ENCODE measurements at places on chromosomes 4 and X. TPM values are rescaled to one million over a fixed set of nuclear protein-coding genes. Genes with fewer than 3 reads are reported as not detected.

The MAPK10 gene
- 30.7 TPM for total RNA-seq

DNA sequence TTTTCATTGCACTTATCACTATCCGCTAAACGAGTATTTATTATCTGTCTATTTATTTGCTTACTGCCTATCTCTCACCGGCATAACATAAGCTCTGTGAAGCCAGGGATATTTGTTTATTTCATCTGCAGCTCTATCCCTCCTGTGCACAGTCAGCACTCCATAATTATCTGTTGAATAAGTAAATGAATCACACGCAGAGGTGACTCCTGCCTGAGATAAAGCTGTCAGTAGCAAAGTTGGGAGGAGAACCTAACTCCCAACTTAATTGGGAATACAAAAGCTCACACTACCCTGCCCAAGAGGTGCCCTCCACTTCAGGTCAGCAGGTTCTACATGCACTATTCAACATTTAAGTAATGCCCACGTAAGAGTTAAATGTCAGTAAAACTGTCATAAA, 85.7 kb downstream of the CORIN start:
- no peak for DNase-seq
- H3K4me1 ChIP-seq, result no peaks in the 10 kb centered on the region
- H3K27ac ChIP-seq, result no peak overlapping the region
- H3K36me3 ChIP-seq, result no peaks in the 10 kb centered on the region
- H3K4me3 ChIP-seq, result no peak overlapping the region

The FDCSP gene
- total RNA-seq, result not detected

The LONRF3 gene
- 27.6 TPM for total RNA-seq

DNA sequence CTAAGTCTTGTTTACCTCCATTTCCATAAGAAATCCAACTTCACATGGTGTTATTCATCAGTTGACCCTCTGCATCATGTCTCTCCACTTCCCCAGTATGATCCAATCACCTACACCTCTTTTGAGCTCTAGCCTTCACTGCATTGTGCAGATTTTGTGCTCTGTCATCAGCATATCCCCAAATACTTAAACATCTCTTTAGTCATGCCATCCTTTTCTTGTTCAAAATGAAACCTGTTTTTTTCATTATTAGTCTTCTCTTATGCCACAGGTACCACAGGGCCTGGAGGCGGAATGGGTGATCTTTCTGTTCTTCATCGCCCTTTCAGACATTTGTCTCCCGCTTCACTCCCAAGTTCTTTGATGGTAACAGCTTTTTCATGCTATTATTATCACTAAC, 382.7 kb upstream of the GALNTL6 start:
- no peaks in the 10 kb centered on the region for H3K36me3 ChIP-seq
- H3K4me1 ChIP-seq, result no peaks in the 10 kb centered on the region
- no peak overlapping the region for H3K27ac ChIP-seq
- H3K4me3 ChIP-seq, result no peak overlapping the region
- no peaks in the 10 kb centered on the region for H3K27me3 ChIP-seq
- DNase-seq, result no peak

GRCh38 chrX:41796577-41796976, 72.6 kb downstream of the GPR82 start:
- H3K27ac ChIP-seq, result no peak overlapping the region
- DNase-seq, result no peak
- H3K4me3 ChIP-seq, result no peak overlapping the region
- no peaks in the 10 kb centered on the region for H3K4me1 ChIP-seq

GRCh38 chr4:122917731-122918130, 4.7 kb downstream of the NUDT6 start:
- peaks cover 10% of the 10 kb centered on the region for H3K4me1 ChIP-seq
- no peak for DNase-seq
- H3K4me3 ChIP-seq, result no peak overlapping the region
- no peaks in the 10 kb centered on the region for H3K36me3 ChIP-seq
- H3K27ac ChIP-seq, result no peak overlapping the region

DNA sequence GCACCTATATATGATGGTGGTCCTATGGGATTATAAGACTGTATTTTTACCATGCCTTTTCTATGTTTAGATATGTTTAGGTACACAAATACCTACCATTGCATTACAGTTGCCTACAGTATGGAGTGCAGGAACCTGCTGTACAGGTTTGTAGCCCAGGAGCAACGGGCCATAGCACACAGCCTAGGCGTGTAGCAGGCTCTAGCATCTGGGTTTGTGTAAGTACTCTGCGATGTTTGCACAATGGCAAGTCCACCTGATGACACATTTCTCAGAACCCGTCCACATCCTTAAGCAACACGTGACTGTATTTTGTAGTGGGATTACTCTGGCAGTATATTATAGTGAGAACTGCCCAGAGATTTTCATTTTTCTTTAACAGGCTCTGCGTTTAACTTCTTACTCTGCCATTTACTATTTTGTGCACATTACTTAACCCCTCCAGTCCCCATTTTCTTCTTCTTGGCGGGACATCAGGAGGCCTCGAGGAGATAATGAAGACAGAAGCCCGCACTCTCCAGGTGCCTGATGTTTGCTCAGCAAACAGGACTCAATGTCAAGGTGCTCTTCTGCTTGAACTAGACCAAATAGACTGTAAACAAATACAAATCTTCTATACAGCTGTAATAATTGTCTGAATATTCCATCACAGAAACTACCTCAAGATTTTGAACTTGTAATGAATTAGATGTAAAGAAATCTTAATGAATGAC, 102.0 kb upstream of the PDLIM3 start:
- no peak overlapping the region for H3K4me3 ChIP-seq
- no peaks in the 10 kb centered on the region for H3K36me3 ChIP-seq
- no peaks in the 10 kb centered on the region for H3K4me1 ChIP-seq
- H3K27me3 ChIP-seq, result no peaks in the 10 kb centered on the region
- DNase-seq, result no peak

The NLRP2B gene
- total RNA-seq, result not detected

DNA sequence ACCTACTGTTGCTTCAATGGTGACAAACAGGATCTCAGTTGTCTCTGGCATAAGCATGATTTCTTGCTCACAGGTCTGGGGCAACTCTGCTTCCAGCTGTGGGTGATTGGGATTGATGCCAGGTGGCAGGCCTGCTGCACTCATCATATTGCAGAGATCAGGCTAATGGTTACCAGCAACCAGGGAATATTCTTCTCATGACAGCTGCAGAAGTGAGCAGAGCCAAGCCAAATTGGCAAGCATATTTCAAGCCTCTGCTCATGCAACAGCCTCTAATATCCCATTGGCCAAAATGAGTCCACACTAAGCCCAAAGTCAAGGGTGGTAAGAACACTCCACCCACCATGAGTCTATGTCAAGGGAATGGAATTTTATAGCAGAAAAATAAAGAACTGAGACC, 26.7 kb upstream of the TBC1D19 start:
- no peak overlapping the region for H3K27ac ChIP-seq
- H3K36me3 ChIP-seq, result no peaks in the 10 kb centered on the region
- H3K4me3 ChIP-seq, result no peak overlapping the region
- no peaks in the 10 kb centered on the region for H3K27me3 ChIP-seq
- H3K4me1 ChIP-seq, result no peaks in the 10 kb centered on the region
